Left renal cortex interstitium (tissue), 4 donors: ENCODE measurements at places on chromosomes 11 and 22.

DNA sequence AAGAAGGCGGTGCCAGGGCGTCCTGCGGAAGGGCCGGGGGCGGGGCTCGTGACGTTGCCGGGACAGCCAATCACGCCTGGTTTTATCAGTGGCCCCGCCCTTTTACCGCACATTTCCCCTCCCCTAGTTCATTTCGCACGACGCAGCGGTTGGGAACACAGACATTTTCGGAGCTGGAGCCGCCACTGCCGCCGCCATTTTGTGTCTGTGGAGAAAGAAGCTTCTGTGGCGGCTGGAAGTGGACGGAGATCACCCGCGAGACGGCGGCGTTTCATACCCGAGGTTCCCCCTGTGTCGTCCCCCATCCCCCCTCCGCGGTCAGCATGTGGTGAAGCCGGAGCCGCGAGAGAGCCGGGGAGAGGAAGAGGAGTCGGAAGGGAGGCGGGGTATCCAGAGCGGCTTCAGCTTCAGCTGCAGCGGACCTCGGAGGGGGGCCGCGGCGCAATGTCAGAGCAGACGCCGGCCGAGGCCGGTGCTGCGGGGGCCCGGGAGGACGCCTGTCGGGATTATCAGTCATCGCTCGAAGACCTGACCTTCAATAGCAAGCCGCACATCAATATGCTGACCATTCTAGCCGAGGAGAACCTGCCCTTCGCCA lies at the start of gene PCF11:
Gene PCF11 (plus strand): TSS at position 136 of the 598 bp plus-strand sequence. CDS start 309 bp downstream, at position 445.
- DNase-seq, result no peak

GRCh38 chr11:76605338-76606074 lies 65.0 kb downstream of the LRRC32 start:
- no peak for DNase-seq

- no peak for DNase-seq
These were observed 21.8 kb downstream of the NUMA1 start for GRCh38 chr11:72058416-72059034.

DNA sequence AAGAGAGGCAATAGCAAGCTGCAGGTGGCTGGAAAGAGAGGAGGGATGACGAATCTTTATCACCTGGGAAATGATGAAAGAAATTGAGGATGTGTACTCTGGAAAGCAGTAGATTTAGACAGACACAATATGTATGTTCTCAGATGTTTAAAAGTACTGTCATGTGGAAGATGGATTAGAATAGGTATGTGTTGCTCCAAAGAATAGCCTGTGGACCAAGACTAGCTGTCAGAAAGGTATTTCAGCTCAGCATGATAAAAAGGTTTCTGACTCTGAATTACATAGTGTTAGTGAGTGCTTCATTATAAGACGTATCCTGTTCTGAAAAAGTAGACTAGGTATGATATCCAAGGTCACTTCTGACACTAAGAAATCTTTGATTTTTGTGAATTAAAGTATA lies 322.4 kb downstream of the CNTN5 start:
- no peak for DNase-seq

- no peak for DNase-seq
These were observed 34.8 kb upstream of the VWA5A start for GRCh38 chr11:124080327-124081001.

- no peak for DNase-seq
These were observed 5.0 kb upstream of the MRPL11 start for GRCh38 chr11:66443602-66444001.

GRCh38 chr22:31503211-31503964 lies 7.1 kb downstream of the SFI1 start:
- no peak for DNase-seq

DNA sequence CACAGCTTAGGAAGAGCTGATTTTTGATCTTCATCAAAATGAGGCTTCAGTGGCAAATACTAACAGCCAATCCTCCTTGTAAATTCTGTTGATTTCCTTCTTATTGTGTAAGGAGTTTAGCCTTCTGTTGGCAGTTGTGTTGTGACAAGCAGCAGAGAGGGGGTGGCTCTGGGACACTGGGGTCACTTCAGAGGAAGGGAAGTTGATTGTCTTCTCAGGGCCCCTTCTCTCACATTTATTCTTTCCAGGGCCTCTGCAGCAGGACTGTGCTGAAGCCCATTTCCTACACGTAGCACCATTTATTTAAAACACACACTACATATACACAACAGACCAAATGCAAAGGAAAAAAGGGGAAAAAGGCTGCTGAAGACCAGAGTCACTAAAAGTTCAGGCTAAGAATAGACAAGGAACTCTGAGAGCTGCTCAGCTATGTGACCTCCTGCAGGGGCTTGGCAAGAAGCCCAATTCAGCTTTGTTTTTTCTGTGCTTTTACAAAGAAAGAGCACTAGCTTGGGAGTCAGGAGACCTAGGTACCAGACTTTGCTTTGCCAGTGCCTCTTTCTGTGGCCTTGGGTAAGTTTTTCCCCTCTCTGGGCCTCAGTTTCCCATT lies 28.3 kb upstream of the UPB1 start:
- peak; percentile 26 for DNase-seq

DNA sequence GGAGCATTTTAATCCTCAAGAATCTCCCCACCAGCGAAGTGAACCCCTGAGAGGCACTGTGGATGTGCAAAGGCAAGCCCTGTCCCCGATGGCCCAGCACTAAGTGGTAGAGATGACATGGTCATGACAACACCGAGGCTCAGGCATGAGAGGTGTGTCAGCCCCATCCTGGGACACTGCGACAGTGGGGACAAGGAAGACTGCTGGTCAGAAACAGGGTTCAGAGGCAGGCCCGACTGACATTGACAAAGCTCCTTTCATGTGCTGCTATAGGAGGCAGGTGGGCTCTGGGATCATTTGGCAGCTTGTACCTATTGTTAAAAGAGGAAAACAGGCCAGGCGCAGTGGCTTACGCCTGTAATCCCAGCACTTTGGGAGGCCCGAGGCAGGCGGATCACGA lies 54.3 kb upstream of the MYEOV start:
- no peak for DNase-seq

- DNase-seq, result no peak
These were observed 4.3 kb downstream of the DHCR7 start for GRCh38 chr11:71443736-71444445.

GRCh38 chr11:61345954-61346843 lies 13.2 kb downstream of the TKFC start:
- DNase-seq, result no peak

GRCh38 chr22:21970800-21971617 lies 11.6 kb downstream of the TOP3B start:
- DNase-seq, result no peak

GRCh38 chr11:69039501-69039900 lies 9.2 kb upstream of the TPCN2 start:
- no peak for DNase-seq

DNA sequence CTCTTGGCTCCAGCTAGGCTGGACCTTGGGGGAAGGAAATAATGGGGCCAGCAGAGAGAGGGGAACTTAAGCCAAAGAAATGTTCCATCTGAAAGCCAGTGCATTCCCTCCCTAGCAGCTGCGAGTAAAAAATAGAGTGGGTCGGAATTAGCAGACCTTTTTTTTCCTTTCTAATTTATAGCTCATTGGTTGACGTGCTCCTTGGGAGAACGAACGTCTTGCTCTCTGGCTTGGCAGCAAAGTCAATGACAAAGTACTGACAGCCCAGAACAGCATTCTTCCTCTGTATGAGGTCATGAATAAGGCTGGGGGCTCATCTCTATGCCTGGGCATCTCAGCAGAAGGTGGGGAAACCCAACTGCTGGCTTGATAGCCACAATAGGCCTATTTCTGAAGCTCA lies 65.0 kb downstream of the SEZ6L start:
- no peak for DNase-seq

- DNase-seq, result no peak
These were observed 774 bp upstream of the E2F8 start for GRCh38 chr11:19241260-19242178.

DNA sequence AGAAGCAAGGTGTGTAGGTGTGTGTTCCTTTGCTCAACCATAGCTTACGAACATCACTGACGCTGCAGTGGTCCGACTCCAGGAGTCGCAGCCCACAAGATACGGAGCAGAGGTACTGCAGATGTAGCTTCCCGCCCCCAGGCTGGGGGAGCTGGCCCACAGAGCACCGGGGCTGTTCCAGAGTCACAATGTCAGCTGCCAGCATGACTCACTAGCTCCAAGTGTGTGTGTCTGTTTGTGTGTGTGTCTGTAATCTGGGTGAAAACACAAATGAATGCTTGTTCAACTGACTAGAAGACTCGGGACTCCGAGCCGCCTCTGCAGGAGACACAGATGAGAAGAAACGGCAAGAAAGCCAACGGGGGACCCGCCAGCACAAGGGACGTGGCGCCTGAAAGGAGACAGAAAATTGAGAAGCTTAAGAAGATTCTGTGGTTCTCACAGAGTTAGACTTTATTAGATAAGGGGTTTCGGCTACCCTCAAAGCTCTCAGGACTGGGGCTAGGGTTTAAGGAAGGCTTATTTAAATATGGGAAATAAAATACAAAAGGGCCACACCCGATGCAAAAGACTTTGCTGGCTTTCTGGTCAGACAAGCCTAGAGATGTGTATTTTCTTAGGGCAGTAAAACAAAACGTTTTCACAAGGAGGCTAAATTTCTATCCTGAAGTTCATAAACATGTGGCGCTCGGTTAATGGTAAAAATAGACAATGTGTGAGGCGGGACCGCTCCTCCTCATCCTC lies 10.7 kb downstream of the VSIG10L2 start:
- DNase-seq, result no peak

- no peak for DNase-seq
These were observed 40.9 kb downstream of the CSRP3 start for GRCh38 chr11:19160847-19161246.

GRCh38 chr11:12890476-12890875 lies 118.6 kb upstream of the RASSF10 start:
- no peak for DNase-seq

- DNase-seq, result no peak
These were observed 43.0 kb upstream of the PLET1 start for GRCh38 chr11:112303616-112304015.

GRCh38 chr22:40123387-40123786 lies 54.3 kb upstream of the TNRC6B start:
- no peak for DNase-seq

- DNase-seq, result no peak
These were observed 287 bp downstream of the RPS13 start for GRCh38 chr11:17077240-17077519.

GRCh38 chr11:59756845-59757244 lies 1.7 kb downstream of the STX3 start:
- no peak for DNase-seq

GRCh38 chr11:8701891-8702597 lies 19.5 kb downstream of the RPL27A start:
- no peak for DNase-seq

GRCh38 chr11:75826461-75827230 lies 11.6 kb downstream of the UVRAG start:
- no peak for DNase-seq

GRCh38 chr11:123408619-123409455 lies 21.2 kb upstream of the GRAMD1B start:
- no peak for DNase-seq

GRCh38 chr22:49660794-49661781 lies 166.6 kb downstream of the BRD1 start:
- DNase-seq, result no peak

- DNase-seq, result no peak
These were observed 24.8 kb upstream of the THY1 start for GRCh38 chr11:119447664-119448242.

DNA sequence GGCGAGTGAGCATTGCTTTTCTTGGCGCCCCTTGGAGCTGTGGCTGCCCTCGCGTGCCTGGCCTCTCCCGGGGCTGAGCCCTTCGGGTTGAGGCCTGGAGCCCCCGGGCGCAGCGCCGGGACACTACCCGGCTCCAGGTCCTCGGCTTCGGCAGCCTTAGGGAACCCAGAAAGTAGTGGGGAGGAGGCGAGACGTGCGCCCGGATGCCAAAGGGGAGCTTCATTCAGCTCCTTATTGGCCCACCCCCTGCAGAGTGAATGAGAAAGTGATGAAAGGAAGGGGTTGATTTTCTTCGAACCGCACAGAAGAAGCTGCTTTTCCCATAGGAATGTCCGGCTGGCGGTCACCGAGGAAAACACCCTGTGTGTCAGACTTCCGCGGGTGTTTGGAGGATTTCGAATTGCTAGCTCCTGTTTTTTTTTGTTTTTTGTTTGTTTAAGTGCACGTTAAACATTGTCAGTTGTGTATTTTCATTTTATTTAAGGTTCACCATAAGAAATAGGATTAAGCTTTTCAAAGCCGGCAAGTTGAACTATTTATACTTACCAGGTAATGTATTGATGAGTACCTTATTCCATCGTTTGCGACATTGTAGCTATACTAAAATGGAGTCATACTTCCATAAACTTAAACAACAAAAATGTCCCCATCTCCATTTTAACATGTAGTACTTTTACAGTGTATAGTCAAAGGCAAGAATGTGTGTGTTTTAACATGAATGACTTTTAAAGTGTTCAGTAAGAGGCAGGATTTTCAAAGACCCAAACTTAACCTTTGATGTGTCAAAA lies 841 bp upstream of the EIF4G2 start:
- peak; percentile 34 for DNase-seq

DNA sequence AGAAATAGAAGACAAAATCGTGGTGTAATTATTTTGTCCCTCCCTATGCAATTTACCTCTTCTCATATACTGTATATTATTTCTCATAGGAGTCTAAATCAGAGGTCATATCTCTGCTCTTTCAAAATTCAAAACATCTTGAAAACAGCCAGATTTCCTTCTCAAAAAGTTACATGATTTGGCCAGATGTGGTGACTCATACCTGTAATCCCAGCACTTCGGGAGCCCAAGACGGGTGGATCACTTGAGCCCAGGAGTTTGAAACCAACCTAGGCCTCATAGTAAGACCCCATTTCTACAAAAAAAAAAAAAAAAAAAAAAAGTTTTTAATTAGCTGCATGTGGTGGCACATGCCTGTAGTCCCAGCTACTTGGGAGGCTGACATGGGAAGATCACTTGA lies 29.0 kb upstream of the DNAJB7 start:
- no peak for DNase-seq

DNA sequence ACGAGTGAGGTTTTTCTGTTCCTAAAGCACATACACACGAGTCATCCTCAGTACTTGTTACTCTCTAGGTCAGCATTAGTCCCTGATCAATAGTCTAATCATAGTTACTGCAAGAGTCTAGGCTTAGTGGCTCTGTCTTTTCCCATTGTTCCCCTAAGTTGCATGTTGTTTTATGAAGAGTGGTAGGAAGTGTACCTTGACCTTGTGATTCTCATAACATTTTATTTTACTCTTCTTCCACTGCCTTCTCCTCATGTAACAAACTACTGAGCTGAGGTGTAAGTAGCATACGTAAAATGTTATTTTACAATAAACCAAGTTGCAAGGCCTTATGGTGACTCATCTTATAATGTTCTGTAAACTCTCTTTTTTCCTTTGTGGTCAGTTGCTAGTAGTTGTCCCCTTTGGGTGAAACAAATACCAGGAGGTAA lies 15.0 kb downstream of the METTL15 start:
- DNase-seq, result no peak

GRCh38 chr22:39524089-39524752 lies 3.9 kb downstream of the ATF4 start:
- DNase-seq, result no peak

DNA sequence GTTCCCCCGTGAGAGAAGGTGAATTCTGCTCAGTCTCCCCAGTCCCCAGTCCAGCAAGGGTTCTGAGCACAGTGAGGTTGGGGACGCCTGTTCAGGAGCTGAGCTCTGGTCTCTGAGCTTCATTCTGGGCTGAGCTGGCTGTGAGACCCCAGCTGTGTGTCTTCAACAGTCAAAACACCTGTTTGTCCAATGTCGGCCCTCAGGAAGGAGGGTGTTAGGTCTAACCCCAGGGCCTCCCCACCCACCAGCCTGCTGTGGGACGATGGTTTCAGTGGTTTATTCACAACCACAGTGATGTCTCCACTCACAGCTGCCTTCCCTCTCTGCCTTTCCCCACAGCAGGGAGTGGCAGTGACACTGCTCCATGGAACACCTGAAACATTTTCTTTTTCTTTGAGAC lies 1282.9 kb downstream of the TBC1D22A start:
- DNase-seq, result no peak
